Stimulated activated CD8-positive, alpha-beta memory T cell treated with anti-CD3 and anti-CD28 coated beads, Interleukin-15, amount 100 ng/mL, for 1 hour (primary cell): ENCODE measurements at places on chromosomes 2 and 18.

DNA sequence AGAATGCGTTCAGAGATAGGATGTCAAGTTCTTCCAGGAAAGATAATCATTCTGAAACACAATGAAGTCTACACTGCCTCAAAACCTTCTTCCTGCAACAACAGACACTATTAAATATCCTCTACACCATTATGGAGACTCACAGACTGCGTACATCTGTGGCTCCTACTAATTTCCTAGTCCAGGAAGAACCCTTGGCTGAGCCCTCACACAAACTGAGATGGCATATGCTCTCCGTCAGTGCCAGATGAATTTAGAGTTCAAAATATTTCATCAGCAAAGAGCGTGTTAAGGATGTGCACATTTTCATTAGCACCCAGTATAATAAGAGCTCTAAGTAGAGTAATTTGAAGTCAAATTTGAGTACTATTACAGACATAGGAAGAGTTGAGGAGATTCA, 117.2 kb downstream of the TCF4 start:
- no peak for DNase-seq

- DNase-seq, result no peak
These were observed 26.2 kb downstream of the RPRD1A start for GRCh38 chr18:36041146-36041545.

- no peak for DNase-seq
These were observed 39.6 kb downstream of the SCN3A start for GRCh38 chr2:165164201-165164600.

DNA sequence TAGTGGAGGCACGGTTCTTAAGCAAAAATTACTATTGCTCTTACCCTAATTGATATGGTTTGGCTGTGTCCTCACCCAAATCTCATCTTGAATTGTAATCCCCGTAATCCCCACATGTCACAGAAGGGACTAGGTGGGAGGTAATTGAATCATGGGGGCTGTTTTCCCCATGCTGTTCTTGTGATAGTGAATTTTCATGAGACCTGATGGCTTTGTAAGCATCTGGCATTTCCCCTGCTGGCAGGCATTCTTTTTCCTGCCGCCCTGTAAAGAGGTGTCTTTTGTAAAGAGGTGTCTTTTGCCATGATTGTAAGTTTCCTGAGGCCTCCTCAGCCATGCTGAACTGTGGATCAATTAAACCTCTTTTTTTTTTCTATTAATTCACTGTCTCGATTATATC, 1691.8 kb upstream of the SLC39A10 start:
- no peak for DNase-seq

GRCh38 chr2:186659383-186659782, 34.5 kb upstream of the FAM171B start:
- no peak for DNase-seq
